ENCODE measurements at places on chromosomes 5 and 9.

- DNase-seq: peak; percentile 38
Measured at GRCh38 chr9:113352006-113352405, 2.7 kb downstream of the BSPRY start.

DNA sequence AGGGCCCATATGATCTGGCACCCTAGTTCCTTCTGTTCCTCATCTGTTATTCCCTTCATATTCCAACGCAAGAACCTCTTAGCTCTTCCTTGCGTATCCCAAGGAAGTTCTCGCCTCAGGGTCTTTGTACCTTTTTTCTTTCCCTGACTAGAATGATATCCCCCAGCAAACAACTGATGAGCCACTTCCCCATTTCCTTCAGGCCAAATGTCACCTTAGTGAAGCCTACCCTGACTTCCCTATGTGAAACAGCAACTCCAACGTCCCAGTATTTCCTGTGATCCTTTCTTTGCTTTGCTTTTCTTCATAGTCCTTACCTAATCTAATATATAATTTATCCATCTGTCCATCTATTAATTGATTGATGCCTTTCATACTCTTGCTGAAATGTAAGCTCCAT is 47.9 kb downstream of the ERCC8 start:
- no peak for DNase-seq

DNA sequence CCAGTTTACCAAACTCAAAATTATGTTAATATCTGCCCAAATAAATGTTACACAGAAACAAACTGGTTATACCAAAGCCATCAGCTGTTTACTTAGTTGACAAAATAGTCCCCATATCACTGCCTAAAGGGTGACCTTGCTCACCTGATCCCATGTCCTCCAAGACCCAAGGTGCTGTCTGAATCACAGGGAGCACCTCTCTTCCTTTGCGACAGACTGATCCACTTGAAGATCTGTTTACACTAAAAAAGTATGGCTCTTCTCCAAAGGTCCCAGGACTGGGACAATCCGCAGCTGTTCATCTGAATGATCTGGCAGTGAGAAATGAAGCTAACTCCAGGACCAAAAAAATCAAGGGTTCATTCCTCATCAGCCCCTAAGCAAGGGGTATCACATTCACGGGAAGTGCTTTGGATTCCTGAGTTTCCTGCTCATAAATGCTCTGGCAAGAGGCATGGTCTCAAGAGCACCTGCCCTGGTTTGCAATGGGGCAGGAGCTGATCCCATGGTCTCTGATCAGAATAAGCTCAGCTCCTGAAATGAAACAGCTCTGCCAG is 5.0 kb downstream of the PRUNE2 start:
- no peak for DNase-seq

DNA sequence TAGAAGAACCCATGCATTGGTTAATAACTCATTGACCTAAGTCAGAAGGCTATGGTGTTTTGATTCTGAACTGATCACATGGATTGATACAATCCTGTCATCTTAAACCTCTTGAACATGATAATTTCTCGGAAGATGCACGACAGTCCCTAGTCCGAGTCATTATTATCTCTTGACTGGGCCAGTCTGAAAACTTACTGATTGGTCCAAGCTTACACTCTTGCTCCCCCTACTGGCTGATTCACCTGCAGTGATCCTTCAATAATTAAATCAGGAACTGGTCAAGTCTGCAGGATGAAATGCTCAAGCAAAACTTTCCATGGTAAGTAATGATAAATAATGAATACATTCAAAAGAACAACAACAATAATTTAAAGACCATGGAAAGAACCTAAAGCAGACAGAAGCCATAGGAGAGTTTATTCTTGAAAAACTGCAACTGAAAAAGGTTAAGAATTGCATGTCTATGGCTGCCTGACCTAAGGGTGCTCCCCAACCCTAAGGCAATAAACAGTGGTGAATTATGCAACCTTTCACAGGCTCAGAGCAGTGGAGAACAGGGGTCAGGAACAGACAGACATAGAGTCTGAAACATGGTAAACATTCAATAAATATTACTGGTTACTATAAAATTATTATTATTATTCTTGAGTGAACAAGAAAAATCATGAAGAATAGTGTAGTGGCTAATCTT is 79.3 kb downstream of the BRINP1 start:
- peak; percentile 43 for DNase-seq

GRCh38 chr9:35827486-35827885 is 1.0 kb downstream of the FAM221B start:
- DNase-seq: no peak

- no peak for DNase-seq
Measured at GRCh38 chr5:15737036-15737821, 237.2 kb downstream of the FBXL7 start.

DNA sequence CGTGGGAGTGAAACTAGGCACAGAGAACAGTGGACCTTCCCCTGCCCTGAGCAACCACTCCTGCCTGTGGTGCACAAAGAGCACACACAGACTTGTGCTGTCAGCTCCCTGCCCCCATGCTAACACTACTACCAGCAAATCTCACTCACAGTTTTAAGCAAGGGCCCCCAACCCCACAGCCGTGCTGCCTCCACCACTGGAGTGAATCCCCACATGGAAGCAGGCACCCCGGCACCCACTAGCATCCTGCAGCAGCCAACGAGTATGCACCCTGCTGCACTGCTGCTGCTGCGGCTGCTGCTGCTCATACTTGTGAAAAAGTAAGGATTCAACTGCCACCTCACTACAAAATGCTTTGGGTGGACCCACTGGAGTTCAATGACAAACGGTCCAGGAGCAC is 435.5 kb downstream of the SLCO4C1 start:
- no peak for DNase-seq

- no peak for DNase-seq
Measured at GRCh38 chr5:98514215-98514614, 259.2 kb upstream of the RGMB start.

- no peak for DNase-seq
Measured at GRCh38 chr9:98415782-98416181, 160.3 kb upstream of the TBC1D2 start.

GRCh38 chr9:83656032-83656680 is 33.2 kb downstream of the IDNK start:
- DNase-seq: no peak
